Endodermal cell (in vitro differentiated cells): ENCODE measurements at places on chromosomes 2 and 18. TPM values are rescaled to one million over a fixed set of nuclear protein-coding genes. Genes with fewer than 3 reads are reported as not detected.

Gene GKN1
- total RNA-seq = not detected in 2 replicates

Gene SERPINB11
- total RNA-seq = not detected in 2 replicates

Gene TMEM150A
- 29.9 and 32.2 TPM in 2 replicates for total RNA-seq

- no peak for DNase-seq
Observed at GRCh38 chr2:205948883-205949282, 137.1 kb downstream of the INO80D start.

GRCh38 chr2:183349091-183349490, 224.8 kb downstream of the NUP35 start:
- no peak for DNase-seq

GRCh38 chr18:63131106-63131958, 188.2 kb downstream of the BCL2 start:
- DNase-seq = peak; percentile 81

DNA sequence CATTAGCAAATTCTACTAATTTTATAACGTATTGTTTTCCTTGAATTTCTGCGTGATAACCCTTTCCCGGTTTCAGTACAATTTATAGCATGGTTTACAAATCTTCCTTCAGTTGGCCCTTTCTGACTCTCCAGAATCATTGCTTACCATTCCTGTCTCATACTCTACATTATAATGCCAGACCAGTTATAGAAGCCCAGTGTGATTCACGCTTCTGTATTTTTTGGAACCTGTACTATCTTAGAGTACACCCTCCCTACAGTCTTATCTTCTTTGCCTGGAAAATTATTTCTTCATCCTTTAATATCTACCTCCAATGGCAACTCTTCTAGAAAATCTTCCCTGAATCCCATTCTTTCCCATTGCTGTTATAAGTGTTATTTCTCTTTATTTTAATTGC, 391.6 kb upstream of the SYT4 start:
- DNase-seq = no peak

DNA sequence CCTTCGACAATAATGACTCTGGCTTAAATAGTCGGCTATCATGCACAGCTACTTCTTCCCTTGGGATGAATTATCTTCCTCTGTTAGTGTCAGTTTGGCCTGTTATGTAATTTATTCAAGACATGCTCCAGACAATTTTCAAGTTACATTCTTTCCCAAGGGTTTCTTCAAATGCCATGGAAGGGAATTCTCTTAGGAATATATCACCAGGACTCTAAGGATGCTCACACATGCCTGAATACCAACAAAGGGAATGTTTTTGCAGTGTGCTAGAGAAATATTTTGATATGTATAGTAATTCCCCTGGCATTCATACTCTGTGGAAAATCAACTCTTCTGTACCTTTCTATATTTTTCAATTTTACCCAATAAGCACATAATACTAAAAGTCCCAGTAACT, 286.0 kb upstream of the KYNU start:
- DNase-seq = no peak
